CD4-positive, alpha-beta T cell treated with Interleukin-21 for 1 hour (primary cell): ENCODE measurements at places on chromosomes 1 and 21.
A peak's percentile ranks its signal among the peaks of the same experiment; 100 is the strongest.

DNA sequence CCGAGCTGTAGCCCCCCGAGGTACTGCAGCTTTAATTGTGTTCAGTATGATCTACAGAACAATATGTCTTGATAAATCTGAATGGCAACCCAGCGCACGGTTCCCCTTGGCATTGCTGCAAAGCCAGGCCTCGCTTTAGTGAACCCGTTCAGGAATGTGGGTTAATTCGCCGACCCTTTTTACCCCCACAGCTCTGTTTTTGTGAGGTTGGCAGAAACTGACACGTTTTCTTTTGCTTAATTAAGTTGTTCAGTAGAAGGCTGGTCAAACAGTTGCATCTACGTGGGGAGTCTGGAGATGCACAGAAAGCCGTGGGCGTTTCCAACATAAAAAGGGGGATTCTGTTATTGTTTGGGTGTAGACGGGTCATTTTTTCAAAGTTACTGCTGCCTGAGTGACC, 43.2 kb downstream of the OLIG1 start:
- DNase-seq, result no peak

- peak; percentile 39 for DNase-seq
Observed at GRCh38 chr1:53135735-53136114, 6.7 kb downstream of the SLC1A7 start.

GRCh38 chr1:162596514-162597170, 35.1 kb downstream of the UAP1 start:
- no peak for DNase-seq

DNA sequence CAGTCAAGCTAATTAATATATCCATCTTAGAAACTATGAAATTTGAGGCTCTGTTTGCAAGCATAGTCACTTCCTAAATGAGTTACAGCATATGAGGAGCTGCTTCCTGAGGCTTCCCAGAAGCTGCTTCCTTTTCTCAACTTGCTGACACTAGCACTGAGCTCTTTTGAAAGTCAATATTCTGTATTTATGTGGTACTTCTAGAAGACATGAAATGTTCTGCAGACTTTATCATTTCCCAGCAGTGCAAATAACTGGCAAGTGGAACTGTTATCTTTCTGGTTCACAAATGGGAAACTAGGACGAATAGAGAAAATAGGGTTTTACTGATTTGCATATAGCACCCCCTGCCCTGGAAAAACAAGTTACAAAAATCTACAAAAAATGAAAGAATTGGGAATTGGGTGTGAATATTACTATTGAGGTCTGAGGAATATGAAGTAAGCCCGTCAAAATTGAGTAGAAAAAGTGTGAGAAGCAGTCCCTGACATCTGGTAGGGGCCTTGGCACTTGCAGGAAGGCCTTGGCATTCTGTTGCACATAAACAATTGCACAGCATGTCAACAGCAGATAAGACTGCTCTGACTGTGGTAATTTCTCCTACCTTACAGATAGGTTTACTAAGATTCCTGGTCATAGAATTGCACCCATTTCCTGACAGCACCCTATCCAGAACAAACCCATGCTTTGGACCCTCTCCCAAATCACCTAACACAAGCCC, 7.1 kb downstream of the GIPC2 start:
- no peak for DNase-seq

GRCh38 chr1:206089341-206089740, 27.8 kb downstream of the AVPR1B start:
- no peak for DNase-seq

DNA sequence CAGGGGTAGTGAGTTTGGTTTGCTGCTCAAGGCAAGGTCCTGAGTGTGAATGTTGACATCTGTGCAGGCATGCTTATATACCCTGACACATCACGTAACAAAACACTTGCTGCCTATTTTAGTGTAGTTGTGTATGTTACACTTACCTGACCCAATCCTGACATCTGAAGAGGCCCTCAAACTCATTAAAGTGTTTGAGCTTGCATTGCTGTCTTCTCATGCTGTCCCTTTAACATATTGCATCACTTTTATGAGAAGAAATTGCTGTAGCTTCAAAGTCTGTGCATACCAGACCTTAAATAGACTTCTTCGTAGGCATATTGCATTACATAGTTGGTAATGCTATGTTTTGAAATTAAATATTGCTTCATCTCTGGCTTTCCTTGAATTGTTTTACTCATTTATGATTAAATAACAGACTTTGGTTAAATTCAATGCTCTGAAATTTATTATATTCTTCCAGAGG, at the start of gene KRTAP19-3:
TSS of gene KRTAP19-3 (minus strand) at position 51 of the 466 bp plus-strand sequence. CDS start 56 bp downstream, outside the sequence.
- no peak for DNase-seq

- DNase-seq, result no peak
Observed at GRCh38 chr1:244919320-244920282, 55.3 kb upstream of the HNRNPU start.

- DNase-seq, result no peak
Observed at GRCh38 chr1:241485554-241485992, 34.0 kb downstream of the FH start.

DNA sequence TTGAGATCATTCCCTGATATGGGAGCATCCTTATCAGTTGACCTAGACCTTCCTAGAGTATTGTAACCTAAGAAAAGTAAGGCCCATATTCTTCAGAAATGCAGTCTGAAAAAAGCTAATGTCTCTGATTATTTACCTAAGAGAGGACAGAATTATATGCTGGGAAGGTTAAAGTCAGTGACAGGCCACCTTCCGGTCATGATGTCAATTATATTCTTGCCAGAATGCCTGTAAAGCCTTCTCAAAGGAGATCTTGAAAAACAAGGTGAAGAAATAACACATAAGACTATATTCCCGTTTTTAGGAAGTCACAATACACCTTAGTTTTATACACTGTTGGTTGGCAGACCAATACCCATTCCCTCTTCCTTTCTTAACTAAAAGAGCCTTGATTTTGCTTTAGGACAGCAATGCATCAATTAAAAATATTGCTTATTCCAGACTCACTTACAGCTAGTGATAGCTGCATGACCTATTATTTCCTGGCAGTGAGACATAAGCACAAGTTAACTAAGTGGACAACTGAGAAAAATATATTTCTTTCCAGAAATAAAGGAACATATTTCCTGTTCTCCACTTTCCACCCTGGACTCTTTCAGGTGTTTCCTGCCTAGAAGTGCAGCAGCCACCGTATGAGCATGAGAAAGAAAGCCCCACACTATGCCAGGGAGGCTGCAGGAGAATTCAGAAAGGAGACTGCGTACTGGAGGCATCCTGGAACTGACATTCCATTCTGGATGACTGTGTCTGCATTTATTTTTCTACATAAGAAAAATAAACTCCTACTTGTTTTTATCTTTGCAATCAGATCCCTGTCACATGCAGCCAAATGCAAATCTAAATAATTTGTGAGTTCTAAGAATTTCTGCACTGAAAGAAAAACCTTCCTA, 332.9 kb upstream of the PTBP2 start:
- DNase-seq, result no peak

DNA sequence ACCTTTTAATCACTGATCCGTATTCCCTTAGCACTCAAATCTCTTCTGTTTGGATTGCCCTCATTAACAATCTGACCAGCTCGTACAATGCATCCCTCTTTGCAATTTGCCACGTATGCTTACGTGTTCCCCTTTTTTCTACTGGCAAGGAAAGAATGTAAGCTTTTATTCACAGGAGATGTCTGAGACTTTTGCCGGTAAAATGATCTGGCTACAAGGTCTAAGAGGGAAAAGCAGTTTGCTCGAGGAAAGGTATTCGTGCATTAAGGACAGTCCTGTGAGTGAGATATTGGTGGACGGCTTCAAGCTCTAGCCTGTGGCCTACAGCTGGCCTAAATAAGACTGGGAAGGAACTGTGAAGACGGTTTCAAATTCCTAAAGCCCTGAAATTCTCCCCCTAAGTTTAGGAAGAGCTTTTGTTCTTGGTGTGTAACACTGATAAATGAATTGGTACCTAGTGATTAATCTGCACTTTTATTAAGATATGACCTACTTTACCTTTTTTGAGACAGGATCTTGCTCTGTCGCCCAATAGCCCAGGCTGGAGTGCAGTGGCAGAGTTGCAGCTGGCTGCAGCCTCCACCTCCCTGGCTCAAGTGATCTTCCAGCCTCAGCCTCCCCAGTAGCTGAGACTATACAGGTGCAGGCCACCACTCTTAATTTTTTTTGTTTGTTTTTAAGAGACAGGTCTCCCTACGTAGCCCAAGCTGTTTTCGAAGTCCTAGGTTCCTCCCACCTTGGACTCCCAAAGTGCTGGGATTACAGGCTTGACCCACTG, 895 bp upstream of the UBR4 start:
- no peak for DNase-seq

GRCh38 chr21:35257413-35257812, 208.3 kb upstream of the RUNX1 start:
- no peak for DNase-seq

GRCh38 chr1:109389638-109390341, 7.9 kb downstream of the SORT1 start:
- DNase-seq, result no peak

DNA sequence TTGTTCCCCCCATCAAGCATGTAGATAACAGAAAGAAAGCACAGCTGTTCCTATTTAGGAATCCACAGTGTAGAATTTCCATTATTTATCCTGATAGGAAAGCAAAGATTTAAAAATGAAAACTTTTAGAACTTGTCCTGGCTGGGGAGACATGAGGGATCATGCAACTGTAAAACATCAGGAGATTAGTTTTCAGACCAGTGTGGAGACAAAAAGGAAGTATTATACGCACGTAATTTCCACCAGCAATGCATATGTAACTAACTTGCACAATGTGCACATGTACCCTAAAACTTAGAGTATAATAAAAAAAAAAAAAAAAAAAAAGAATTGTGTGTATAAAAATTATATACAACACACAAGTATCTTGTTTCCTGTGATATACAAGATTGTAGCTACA, 172.4 kb downstream of the NEGR1 start:
- DNase-seq, result no peak

GRCh38 chr1:27596261-27596660, 7.7 kb downstream of the AHDC1 start:
- no peak for DNase-seq

DNA sequence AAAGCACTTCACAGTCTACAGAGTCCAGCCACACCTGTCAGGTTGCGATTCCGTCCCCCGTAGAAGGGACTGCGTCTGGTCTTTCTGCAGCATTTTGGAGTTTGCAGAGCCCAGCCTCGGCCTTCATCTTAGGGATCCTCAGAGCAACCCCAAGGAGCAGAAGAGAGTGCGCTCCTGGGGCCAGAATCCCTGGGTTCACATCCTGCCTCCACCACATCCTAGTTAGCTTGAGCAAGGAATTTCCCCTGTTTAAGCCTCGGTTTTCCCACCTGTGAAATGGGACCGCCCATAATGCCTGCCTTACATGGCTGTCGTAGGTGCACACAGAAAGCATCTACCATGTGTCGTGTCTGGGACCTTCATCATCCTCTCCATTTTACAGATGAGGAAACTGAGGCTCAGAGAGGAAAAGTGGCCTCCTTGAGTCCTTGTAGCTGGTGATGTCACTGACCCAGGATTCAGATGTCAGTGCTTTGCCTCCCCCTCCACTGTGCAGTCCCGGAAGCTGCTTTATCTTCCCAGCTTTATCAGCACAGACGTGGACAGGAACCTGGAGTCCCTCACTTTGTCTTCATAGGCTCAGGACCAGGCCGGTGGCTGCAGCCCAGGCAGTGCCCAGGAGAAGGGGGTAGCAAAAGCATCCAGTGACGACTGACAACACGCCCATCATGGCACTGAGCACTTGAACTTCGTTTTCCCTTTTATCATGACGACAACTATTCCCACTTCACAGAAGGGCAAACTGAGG, 438.5 kb downstream of the MATN1 start:
- no peak for DNase-seq

DNA sequence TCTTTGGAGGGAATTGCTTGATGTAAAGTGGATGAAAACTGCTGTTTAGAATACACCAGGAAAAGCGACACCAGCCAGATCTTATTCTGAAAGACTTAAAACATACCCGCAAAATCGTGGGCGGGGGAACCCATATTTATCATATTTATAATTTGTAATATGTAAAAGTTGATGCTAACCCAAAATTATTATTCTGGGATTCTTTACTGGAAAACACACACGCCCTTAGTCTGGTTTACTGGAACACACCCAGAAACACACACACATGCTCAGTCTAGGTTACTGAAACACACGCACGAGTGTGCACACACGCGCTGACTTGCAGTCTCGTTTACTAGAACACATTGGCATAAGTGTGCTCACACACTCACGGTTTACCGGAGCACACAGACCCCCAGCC, 32.5 kb downstream of the ATP5PO start:
- no peak for DNase-seq

- DNase-seq, result no peak
Observed at GRCh38 chr1:234226113-234226818, 147.0 kb upstream of the COA6 start.

DNA sequence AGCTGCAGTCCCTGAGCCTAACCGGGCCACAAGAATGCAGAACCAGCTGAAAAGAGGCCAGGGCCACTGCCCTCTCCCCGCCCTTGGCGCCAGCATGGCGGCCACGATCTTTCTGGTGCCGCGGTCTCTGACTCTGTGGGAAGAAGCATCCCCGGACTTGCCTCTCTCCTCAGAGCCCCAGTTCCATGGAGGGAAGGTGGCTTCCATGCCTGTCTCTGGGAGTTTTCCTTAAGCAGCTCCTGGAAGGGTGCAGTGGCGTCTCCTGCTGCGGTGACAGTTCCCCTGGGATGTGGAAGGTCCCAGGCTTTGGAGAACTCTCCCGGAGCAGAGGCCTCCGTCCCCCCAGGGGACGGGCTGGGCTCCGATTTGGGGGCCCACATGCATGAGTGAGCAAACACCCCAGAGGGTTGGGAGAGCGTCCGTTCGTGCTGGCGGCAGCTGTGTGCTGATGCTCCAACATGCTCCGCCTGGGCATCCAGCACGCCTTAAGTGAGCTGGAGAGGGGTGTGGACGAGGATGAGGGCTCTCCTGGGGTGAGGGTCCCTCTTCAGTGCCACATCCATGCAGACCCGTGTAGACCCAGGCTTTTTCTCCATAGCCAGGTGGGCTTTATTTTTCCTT, 109.8 kb upstream of the COL6A1 start:
- no peak for DNase-seq

GRCh38 chr1:233261695-233262094, 33.8 kb downstream of the PCNX2 start:
- no peak for DNase-seq

- no peak for DNase-seq
Observed at GRCh38 chr1:46681333-46682034, 9.8 kb downstream of the TEX38 start.

DNA sequence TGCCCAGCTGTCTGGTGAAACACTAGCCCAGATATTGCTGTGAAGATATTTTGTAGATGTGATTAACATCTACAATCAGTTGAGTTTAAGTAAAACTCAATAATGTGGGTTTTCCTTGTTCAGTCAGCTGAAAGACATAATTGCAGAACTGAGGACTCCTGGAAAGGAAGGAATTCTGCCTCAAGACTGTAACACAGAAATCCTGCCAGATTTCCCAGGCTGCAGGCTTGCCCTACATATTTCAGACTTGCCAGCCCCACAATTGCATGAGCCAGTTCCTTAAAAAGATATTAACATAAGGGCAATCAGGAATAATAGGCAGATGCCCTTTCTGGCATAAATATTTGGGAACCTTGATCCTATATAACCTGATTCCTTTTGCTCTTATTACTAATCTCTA, 14.2 kb upstream of the NIBAN1 start:
- DNase-seq, result no peak
